ENCODE measurements at places on chromosomes 3 and 15. TPM values are rescaled to one million over a fixed set of nuclear protein-coding genes. Genes with fewer than 3 reads are reported as not detected.

- DNase-seq: no peak
Observed at GRCh38 chr3:127718916-127719290, 46.2 kb downstream of the ABTB1 start.

Gene MKRN3
- 7.9 TPM for total RNA-seq

Gene GREM1
- total RNA-seq: 0.41 TPM

- no peak for DNase-seq
Observed at GRCh38 chr15:61441891-61442290, 212.8 kb upstream of the RORA start.

Gene GOLGA8N
- total RNA-seq: 4.1 TPM

- DNase-seq: no peak
Observed at GRCh38 chr3:44442596-44443309, 34.7 kb downstream of the ZNF445 start.

DNA sequence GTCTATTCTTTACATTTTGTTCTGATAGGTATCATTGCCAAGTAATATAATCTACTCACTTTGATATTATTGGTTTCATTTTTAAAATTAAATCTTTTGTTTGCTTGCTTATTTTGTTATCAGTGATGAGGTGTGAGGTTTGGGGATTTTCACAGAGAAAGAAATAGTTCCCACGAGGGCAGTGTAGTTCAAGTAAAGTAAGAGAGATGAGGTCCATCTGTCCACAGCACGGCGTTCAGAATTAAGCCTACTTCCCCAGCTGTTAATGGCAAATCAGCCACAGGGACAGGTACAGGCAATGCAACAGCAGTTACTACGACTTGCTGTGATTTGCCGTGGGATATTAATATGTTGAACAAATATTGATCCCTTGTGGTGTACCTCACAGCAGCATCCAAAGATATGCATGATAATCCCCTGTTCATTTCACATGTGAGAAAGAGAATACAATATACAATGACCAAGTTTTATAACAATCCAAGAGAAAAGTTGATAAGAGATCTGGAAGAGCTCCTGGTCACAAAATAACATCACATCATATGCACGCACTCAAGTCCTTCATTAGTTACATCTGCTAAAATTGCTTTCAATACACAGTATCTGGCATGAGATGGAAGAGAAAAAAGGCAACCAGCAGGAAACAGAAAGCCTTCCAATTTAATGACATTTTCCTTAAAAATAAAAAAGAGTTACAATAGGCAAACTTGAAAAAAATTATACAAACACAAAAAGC is 131.6 kb downstream of the TUSC7 start:
- no peak for DNase-seq

Gene GPR62
- total RNA-seq: not detected

GRCh38 chr15:91271565-91272153 is 171.6 kb downstream of the SV2B start:
- peak; percentile 52 for DNase-seq

DNA sequence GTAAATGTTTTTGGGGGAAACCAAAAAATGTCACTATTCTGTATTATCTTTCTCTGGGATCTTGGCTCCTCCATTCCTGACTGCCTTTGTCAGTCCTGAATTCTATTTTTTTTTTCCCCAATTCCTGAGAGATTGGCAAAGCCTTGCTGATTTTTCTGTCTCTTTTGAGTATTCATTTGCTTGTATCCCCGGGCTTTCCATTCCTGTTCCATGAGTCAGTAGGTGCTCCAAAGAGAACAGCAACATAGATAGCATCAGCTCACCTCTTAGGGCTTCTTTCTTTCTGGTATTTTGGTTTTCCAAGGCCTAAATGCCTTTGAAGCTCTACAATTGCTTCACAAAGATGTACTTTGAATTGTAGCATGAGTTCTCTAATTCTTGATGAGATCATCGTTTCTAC is 271.7 kb upstream of the LRRC3B start:
- DNase-seq: no peak

Gene ATP13A5
- not detected for total RNA-seq

DNA sequence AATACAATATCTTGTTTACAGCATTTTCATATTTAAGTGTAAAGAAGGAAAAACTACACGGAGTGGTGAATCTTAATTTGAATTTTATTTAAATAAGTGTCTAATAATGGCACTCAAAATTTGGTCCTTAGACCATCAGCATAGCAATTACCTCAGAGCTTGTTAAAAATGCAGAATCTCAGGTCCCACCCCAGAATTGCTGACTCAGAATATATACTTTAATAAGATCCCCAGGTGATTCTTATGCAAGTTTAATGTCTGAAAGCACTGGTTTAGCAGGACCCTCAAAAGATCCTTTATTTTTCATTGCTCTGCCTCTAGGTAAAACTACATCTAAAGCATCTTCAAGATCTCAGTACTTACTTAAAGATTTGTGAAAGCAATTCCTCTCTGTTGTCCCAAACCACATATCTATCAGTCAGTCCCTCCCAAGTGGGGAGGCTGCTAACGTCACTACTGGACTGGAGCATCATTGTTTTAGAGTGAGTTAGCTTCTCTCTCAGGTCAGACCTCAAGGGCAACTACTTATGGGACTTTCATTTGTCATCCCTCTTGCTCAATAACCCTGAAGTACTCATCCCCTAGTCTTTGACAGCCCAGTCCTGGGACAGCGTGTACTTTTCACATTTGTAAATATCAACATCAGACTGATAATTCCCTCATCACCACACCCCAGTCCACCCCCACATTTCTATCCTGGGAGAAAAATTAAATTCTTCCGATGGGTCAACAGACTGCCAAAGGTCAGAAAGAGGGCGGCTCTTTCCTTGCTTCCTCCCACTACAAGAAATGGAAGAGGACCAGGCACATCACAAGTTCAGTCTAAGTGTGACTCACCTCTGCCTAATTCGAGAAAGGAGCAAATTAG is 76.7 kb downstream of the CBLB start:
- DNase-seq: no peak

GRCh38 chr15:63943829-63944680 is 102.2 kb downstream of the DAPK2 start:
- DNase-seq: no peak

DNA sequence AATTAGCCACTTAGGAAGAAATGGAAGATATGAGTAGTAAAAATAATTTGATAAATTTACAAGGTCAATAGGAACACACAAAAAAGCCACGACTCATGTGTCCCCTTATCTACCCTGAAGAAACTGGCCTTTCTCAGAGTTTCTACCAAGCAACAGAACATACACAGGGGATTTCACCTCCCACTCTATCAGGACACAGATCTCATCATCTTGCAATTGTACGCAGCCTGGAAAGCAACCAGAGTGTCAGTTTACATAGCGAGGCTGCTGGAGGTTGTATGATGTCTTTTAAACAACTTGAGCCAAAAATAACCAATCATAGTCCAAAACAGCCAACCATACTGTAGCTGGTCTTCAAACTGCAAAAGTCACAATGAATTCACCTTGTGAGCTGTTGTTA is 19.7 kb upstream of the LMOD3 start:
- DNase-seq: no peak

DNA sequence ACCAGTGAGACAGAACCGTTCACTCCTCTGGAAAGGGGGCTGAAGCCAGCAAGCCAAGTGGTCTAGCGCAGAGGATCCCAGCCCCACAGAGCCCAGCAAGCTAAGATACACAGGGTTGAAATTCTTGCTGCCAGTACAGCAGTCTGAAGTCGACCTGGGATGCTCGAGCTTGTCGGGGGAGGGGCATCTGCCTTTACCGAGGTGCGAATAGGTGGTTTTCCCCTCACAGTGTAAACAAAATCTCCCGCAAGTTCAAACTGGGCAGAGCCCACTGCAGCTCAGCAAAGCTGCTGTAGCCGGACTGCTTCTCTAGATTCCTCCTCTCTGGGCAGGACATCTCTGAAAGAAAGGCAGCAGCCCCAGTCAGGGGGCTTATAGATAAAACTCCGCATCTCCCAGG is 11.4 kb downstream of the CEP97 start:
- no peak for DNase-seq

Gene TIMP4
- total RNA-seq: not detected

GRCh38 chr3:17032407-17033034 is 147.8 kb downstream of the PLCL2 start:
- DNase-seq: no peak

- DNase-seq: no peak
Observed at GRCh38 chr3:143078883-143079282, 40.7 kb upstream of the CHST2 start.

Gene PLOD2
- 158 TPM for total RNA-seq

GRCh38 chr3:124993466-124993865 is 58.9 kb upstream of the MUC13 start:
- DNase-seq: no peak

DNA sequence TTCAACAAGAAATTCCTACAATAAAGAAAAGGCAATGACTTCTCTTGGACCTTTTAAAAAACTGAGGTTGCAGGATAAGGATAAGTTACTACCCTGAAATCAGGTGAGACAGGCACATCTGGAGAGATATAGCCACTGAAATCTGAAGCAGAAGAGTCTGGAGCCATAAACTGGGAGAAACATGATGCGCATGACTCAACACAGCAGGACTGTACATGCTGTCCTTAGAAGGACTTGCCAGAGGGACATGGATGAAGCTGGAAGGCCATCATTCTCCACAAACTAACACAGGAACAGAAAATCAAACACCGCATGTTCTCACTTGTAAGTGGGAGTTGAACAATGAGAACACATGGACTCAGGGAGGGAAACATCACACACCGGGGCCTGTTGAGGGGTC is 1020.2 kb downstream of the AGBL1 start:
- no peak for DNase-seq

Gene PAQR9
- total RNA-seq: 0.36 TPM

DNA sequence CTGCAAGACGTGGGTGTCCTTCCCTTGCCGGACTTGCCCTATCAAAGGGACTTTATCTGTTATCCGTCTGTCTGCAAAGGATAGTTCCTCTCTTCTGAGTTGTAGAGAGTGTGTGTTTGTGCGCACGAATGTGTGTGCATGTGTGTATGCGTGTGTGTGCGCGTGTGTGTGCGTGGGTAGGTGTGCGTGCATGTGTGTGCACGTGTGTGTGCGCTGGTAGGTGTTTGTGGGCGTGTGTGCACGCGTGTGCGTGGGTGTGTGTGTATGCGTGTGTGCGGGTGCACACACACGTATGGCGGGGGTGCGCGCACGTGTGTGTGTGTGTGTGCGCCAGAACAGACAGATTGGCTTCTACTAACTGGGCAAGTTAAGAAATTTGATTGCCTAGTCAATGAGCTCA is 4.1 kb upstream of the BMF start:
- no peak for DNase-seq

Gene NIT2
- 97.2 TPM for total RNA-seq

Gene ZNF860
- total RNA-seq: 8.9 TPM

DNA sequence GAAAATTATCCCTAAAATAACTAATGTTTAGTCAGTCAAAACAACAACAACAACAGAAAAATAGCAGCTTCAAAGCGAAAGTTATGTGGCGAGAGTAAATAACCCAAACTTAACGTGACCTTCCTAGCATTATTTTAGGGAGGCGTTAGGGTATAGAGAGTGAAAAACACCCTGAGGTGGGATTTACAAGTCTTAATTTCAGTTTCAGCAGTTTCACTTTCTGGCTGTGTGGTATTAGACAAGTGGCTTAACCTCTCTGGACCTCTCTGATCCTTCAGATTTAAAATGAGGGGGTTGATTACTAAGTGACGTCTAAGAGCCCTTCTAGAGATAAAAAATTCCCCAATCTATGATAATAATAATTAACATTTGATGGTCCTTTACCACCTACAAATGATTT is 291.2 kb downstream of the ZBTB20 start:
- DNase-seq: no peak

GRCh38 chr3:16374935-16375245 is 109.9 kb downstream of the OXNAD1 start:
- no peak for DNase-seq

DNA sequence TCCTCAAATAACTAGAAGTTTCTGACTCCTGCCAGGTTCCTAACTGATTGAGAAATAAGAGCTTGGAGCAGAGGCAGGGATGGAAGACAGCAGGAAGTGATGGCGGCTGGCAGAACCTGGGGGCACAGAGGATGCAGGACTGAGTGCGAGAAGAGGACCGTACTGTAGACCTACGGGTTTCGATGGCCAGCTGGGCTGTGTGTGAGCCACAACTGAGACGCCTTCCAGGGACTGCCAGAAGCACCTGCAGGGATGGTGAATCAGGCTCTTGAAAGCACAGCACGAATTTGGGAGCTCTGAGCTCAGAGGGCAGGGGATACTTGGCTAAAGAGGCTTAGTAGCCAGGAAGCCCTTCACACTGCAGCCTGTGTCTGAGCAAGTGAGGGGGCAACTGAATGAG is 165.6 kb downstream of the ABHD5 start:
- DNase-seq: no peak

GRCh38 chr3:169509780-169510692 is 153.5 kb downstream of the MECOM start:
- no peak for DNase-seq

DNA sequence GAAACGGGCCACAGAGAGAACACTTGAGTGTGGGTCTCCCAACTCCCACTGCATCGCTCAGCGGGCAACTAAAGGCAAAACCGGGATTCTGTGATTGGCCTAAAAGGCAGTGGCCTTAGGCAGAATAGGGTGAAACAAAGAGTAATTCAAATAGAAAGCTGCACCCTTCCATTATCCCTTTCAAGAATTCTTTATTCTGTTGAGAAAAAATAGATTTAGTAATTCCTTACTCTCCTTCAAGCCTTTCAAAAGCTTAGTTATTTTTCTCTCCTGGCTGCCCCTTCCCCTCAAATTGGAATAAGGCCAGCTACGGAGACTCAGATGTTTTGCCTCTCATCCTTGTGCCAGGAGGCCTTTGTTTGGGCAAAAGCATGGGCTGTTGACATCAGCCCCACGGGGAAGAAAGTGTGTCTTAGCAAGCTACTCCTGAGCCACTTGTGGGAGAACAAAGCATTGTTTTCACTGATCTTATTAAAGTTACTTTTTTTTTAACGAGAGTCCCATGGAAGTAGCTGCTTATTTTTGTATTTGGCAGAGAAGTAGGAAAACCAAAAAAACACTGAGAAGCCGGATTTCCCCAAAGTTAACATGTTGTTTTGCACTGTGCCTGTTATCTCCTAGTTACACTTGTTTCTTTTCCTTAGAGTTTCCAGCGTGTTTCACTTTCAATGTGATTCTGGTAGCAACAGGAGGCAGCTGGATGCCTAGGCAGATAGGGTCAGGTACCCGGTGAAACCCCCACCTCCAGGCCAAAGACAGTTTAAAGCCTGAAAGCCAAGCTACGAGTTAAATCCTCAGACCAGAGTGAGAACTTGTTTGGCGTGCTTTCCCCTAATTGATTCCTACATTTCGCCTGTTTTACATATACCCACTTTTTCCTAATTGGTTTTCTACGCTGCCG is 2.2 kb downstream of the ST6GAL1 start:
- no peak for DNase-seq

DNA sequence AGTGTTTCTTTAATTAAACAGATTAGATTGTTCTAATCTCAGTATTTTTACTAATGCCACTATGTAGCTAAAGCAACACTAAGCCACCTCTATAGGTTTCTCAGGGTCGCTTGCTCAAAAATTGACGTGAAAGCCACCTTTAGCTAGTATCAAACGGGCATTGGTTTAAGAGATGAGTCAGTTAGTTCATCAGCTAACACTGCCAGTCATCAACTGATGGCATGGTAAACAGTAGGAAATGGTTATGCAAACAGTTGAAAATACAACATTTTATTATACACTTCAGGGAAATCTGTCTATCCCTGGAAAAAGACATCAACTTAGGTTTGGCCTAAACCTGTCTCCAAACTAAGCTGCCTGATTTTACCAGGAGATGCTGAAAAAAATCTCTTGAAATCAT is 582.3 kb upstream of the NAALADL2 start:
- peak; percentile 1 for DNase-seq

Gene THRB
- 3.9 TPM for total RNA-seq
